ENCODE measurements at places on chromosomes 13 and 19.

- no peak for DNase-seq
These were observed 663 bp upstream of the PLA2G4C start for GRCh38 chr19:48111280-48111679.

GRCh38 chr19:1746401-1747284 is 6.7 kb upstream of the ONECUT3 start:
- DNase-seq, result no peak

DNA sequence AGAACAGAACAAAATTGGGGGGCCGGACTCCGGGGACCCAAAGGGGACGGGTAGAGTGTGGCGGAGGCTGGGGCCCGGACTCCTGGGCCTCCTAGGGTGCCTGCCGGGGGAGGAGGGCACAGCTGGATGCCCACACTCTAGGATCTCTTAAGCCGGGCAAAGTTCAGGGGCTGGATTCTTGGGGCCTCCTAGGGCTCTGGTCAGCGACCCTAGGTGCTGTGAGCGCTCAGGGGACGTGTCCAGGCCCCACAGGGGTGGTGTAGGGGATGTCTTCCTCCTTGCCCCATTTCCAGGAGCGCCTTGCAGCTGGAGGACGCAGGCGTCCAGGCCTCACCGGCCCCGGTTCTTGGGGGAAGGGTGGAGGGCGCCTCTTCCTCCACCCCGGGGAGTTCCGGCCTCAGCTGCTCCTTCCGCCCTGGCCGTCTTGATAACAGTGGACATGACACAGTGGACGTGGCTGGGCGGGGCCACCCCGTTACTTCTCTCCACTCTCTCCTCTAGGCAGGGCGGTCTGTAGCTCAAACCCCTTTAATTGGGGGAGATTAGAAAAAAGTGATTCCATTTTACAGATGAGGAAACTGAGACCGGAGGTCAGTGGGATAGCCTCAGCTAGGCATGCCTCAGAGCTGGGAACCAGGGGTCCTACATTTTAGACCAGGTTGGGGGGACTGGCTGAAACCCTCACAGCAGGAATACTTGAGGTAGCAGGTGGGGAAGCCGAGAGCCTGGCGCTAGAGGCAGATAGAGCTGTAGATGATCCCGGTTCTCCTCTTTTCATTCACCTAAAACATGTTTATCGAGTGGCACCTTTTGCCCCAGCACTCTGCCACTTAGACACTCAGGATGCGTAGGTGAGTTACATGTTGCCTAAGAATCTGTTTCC is 705 bp downstream of the STXBP2 start:
- DNase-seq, result no peak

GRCh38 chr13:44930963-44931623 is 58.2 kb downstream of the NUFIP1 start:
- no peak for DNase-seq

DNA sequence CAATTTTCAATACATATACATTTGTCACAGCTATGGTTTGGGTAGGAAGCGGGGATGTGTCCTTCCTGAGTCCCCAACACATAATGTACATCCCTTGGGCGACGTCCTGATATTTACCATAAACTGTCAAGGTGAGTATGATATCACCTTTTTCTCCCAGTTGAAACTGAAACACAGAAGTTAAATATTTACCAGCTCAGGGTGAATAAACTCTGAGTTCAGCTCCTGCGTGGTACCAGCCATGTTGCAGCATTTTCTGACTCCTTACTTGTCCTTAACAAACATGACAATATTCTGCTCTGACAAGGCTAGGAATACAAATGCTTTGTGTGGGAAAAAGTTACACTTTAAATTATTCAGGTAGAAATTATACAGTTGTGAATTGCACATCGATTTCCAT is 294.2 kb downstream of the TEX29 start:
- no peak for DNase-seq

DNA sequence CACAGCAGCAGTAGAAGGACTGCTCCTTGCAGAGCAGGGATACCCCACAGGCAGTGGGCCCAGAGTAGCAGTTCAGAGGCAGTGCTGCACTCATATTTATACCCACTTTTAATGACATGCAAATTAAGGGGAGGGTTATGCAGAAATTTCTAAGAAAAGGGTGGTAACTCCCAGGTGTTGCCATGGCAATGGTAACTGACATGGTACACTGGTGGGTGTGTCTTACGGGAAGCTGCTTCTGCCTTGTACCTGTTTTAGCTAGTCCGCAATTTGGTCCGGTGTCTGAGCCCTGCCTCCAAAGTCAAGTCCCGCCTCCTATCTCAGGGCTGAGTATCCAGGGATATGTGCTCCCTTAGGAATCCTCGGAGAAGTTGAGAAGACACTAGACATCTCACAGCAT is 79.2 kb upstream of the UQCRFS1 start:
- DNase-seq, result no peak

GRCh38 chr19:16799740-16800139 is 29.5 kb upstream of the SIN3B start:
- DNase-seq, result no peak

DNA sequence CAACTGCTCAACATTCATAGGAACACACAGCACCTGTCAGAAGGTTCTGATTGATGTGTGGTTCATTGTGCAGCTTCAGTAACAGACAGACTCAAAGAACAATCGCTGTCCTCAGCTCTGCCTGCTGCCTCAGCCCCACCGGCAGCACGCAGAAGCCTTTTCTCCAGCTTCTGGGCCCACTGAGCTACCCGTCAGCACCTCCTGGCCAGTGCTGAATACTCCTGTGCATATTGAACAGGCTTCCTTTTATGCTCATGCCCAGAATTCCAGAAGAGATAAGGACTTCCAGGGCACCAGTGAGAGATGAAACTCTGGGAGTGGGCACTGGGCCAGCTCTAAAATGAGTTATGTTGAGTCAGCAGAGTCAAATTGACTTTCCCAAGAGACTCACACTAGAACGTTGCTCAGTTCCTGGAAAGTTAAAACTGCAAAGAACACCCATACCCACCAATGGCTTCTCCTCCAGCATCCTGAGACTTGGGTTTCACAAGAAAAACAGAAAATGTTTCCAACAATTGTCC is 119.3 kb downstream of the COL4A1 start:
- DNase-seq, result no peak

GRCh38 chr19:7618771-7619510 is 10.4 kb downstream of the XAB2 start:
- no peak for DNase-seq

DNA sequence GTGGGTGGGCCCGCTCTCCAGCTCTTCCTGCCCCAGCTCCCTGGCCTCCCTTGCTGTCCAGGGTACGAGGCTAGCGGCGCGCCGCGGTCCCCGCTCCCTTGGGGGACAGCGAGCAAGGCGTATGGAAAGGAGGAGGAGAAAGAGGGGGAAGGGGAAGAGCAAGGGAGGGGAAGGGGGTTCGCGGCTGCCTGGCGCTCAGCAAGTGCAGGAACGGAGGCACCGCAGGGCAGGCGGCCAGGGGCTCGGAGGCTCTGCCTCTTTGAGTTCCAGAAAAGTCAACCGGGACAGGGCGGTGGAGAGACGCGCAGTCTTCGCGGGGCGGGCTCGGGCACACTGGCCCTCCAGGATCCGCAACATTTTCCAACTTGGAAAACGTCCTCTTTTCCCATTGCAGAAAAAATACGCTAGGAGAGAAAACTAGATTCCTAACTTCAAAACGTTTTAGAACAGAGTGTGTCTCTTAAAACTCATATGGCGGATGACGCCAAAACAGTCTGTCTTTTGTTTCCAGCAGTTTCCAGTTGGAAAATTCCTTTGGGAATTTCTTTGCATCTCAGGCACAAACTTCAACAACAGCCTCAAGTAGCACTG is 23.1 kb upstream of the TNFRSF19 start:
- no peak for DNase-seq

DNA sequence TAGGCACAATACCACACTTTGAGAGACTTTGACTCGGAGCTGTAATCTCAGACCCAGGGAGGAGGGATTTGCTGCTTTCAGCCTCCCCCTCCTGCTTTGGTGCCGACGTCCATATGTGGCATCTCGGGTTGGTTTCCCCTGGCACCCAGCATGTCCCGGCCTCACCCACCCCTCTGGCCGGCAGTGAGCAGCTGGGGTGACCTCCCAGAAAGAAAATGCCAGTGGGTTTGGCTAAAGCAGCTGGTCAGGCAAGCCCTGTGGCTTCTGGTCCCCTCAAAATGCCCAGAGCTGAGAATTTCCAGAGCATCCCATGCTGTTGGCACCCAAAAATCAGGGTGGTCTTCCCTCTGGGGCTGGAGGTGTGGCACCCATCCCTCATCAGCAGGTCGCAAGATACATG is 34.1 kb downstream of the INSR start:
- DNase-seq, result no peak

DNA sequence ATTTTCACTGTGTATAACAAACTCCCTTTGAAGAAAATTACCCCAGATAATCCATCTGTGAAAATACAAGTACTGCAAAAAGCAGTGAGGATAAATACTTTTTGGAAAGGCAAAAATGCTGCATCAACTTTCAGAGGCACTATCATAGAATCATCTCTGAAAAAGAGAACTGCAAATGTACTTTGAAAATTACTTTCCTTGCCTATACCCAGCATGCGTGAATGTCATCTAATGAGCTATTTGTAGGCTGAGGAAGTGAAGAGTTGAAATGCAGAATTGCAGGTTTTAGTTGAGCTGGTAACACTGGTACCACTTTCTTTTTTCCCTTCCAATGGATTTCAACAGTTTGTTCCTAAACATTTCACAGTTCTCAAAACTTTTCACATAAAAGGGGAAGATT is 196.7 kb downstream of the TBC1D4 start:
- no peak for DNase-seq

DNA sequence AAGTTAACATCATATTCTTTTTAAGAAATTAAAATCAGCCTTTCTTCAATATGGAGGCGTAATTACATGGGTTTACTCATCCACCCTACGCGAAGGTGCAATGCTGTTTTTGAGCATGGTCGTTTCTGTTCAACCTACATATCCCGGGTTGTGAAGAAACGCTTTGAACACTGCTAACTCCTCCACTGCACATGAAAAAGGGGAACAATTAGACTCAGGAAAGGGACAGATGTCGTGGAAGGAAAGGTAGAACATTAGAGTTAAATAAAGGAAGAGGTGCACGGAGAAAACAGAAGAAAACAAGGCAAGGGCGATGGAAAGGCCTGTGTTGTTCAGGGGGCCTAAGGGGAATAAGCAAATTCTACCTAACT is 4.1 kb downstream of the ZIC5 start:
- DNase-seq, result no peak

DNA sequence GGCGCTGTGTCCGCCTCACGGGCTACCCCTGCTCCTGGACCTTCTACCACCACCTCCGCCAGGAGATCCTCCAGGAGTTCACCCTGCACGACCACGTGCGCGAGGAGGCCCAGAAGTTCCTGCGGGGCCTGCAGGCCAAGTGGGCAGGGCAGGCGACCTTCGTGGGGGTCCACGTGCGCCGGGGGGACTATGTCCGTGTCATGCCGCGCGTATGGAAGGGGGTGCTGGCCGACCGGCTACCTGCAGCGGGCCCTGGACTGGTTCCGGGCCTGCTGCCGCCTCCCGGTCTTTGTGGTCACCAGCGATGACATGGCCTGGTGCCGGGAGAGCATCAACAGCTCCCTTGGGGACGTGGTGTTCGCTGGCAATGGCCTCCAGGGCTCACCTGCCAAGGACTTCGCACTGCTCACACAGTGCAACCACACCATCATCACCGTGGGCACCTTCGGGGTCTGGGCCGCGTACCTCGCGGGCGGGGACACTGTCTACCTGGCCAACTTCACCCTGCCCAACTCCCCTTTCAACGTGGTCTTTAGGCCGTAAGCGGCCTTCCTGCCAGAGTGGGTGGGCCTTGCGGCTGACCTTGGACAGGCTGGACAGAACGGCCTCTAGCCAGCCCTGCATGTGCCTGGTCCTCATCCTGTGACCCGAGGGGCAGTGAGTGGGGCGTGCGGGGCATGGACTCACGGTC is 7.8 kb upstream of the NTN5 start:
- DNase-seq, result no peak

Measured in NCI-H2081 treated with DMSO at 0.1 percent for 48 hours (cell line).